ENCODE measurements at places on chromosomes 16 and 17.

DNA sequence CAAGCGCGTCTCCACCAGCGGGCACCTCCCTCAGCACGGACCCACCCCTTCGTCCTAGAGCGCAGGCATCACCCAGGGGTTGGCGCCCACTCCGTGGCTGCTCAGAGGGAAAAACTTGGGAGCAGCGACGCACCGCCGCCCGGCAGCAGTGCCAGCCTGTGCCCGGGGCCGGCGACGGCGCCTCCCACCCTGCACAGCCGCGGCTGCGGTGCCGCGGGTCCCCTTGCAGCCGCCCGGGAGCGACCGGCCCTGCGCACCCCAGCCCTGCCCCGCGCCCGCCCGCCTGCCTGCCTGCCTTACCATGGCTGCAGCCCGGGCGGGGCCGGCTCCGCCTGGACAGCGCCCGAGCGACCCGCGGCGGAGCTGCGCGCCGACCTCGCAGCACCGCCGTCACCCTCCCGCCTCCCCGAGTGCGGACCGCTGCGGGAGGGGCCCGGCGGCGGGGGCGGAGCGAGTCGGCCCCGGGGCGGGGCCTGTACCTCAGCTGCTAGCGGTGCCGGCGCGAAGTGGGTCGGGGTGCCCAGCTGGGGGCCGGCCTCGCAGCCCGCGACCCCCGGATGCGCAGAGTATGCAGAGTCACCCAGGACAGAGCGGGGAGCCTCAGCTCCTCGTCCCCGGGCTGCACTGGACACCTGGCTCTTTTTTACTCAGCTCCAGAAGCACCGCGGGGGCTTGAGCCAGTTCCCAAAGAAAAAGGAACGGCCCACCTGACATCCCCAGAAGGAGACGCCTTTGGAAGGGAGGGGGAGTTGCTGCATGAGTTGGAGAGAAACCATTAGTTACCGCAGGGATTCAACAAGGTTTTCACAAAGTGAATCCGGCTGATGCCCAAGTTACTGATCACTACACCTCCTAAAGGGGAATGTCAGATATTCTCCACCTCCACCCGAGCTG is 17.5 kb upstream of the MTMR4 start:
- DNase-seq = no peak

DNA sequence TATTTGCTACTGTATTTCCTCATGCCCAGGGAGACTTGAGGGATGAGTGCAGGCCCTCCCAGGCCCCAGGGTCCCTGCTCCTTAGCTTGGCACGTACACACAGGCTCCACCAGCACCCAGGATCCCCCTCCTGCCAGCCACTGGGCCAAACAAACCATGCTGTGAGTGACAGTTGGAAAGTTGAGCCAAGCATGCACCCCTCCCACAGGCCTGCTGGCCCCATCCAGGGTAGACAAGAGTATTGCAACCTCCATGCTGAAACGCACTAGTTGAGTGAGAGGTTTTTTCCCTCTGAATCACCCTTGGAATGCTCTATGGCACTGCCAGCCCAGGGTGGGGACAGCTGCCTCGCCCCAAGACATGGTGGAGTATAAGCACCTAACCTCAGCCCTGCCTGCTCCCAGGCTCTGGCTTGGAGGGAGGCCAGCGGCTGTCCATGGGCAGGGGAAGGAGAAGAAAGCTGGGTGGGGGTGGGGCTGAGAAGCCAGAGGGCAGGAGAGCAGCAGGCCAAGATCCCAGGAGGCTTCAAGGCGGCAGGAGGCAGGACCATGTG is 49.6 kb downstream of the PITPNM3 start:
- DNase-seq = peak; percentile 30

DNA sequence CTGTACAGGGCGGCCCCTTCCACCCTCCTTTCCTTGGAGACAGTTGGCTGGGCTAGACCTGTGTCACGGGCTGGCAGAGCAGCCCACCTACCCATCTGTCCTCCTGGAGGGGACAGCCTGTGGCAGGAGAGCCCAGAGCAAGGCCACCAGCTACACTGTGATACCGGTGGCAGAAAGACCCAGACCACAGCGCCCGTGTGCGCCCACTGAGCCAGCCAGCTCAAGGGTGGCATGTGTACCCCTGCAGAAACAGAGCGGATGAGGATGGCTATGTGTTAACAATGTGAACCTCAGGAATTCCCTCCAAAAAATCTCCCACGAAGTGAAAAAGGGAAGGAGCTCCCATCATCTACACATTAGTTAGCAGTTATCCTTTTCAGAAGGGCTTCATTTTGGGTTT is 7.1 kb downstream of the HBQ1 start:
- no peak for DNase-seq

- no peak for DNase-seq
Measured at GRCh38 chr17:66392783-66393437, 90.5 kb downstream of the PRKCA start.

- no peak for DNase-seq
Measured at GRCh38 chr17:8580952-8581658, 49.4 kb downstream of the MYH10 start.

GRCh38 chr17:31517524-31517923 is 126.0 kb downstream of the RAB11FIP4 start:
- no peak for DNase-seq

DNA sequence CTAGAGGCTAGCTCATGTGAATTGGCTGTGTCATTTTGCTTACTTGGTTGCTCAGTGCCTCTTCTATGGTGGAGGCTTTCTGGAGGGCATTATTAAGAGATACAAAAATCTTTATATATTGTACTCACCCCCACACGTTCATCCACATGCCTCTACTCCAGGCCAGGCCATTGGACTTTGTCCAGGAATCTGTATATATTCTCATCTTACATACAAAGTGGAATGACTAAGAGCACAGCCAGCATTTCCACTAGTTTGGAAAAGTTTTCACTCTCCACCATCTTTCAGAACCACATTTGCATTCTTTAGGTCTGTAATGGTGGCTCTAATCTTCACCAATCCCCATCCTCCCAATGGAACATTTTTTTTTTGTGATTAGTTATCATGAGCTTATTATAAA is 4.8 kb upstream of the GLG1 start:
- peak; percentile 77 for DNase-seq

- DNase-seq = peak; percentile 49
Measured at GRCh38 chr17:77096570-77097214, 44.1 kb upstream of the SEC14L1 start.

GRCh38 chr17:9403257-9403656 is 172.4 kb downstream of the STX8 start:
- DNase-seq = no peak

DNA sequence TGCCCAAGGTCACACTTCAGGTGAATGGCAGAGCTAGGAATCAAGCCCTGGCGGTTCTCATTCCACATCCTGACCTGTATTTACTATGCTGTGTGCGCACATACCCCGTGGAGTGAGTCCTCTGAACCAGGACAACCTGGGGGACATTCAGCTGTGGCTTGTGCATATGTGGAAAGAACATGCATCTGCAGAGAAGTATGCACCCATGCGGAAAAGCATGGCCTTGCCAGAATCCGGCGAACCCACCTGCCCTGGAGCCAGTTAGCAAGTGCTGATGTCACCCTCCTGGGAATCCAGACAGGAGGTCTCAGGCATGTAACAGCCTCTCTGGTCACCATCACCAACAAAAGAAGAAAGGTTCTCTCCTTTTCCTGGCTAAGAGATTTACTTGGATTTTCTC is 1.9 kb downstream of the RASL10B start:
- DNase-seq = no peak

DNA sequence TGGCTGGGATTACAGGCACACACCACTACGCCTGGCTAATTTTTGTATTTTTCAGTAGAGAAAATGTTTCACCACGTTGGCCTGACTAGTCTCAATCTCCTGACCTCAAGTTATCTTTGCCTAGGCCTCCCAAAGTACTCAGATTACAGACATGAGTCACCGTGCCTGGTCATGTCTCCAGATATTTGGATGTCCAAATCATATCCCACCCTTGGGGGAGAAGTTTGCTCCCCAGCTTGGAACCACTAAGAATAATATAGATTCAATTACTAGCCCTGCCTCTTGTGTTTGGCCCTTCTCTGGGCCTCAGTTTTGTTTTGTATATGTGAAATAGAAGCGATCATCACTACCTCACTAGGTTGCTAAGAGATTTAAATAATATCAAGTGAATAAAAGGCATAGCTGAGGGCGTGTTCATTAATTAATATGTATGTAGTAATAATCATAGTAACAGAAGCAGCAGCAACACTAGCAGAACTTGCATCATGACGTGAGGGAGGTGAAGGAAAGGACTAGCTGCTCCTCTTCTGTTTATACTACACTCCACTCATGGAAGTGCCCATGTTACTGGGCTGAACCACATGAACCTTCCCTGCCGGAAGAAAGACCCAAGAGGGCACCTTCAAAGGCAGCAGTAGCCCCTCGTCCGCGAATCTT is 253.6 kb upstream of the XYLT1 start:
- DNase-seq = peak; percentile 84

DNA sequence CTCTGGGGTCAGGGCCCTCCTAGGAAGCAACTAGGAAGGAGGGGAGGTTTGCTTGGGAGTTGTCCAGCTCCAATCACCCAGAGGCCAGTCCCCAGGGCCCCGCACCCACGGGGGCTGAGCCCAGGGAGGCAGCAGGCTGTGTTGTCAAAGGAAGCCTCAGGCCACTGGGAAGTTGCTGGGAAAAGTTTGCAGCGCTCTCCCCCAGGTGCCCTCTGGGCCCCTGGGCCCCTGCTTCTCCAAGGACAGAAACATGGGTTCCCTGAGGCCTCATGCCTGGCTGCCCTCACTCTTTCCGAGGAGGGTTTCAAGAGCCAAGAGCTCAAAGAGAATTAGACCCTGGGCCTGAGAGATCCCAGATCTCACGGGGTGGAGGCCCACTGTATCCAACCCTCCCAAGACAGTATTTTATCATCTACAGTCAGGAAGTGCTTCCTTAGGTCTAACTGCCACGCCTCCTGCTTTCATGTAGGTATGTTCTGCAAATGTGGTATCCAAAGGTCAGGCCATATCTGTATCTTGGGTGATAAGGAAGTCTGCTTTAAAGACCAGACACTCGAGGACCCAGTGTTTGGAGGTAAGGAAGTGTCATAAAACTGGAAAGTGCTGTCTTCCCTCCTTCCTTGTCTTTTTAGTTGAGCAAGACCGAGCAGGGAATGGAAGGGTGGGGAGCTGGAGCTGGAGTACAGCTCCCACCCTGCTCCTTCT is 44.2 kb upstream of the ZNF423 start:
- DNase-seq = no peak

GRCh38 chr16:57616876-57617275 is 11.6 kb upstream of the ADGRG1 start:
- no peak for DNase-seq

GRCh38 chr16:84313921-84314320 is 19.2 kb downstream of the WFDC1 start:
- DNase-seq = no peak

DNA sequence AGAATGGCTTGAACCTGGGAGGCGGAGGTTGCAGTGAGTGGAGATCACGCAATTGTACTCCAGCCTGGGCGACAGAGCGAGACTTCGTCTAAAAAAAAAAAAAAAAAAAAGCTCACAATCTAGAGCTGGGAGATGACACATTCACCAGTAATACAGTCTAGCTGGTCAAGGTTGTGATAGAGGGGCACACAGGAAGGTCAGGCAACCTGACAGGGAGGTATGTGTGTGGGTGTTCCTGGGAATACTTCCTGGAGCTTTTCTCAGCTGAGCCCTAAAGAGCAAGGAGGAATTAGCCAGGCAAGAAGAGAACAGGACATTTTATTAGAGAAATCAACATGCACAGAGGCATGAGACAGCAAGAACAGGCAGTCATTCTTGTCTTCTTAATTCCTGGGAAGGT is 216.7 kb downstream of the SHISA9 start:
- no peak for DNase-seq

DNA sequence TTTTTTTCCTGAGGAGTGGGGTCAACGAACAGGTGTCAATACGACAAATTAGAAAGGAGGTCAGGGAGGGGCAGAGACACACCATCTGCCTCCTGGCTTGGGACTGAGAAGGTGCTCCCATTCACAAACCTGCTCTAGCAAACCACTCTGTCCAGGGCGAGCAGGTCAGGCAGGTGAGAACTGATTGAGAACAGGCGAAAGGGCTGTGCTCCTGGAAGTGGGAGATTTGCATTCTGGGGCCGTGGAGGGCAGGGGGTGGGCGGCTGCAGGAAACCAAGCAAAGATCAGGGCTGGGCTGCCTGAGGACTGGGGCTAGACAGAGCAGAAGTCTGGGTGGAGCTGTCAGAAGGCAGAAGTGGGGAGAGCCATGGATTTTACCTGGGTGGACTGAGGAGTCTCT is 98.9 kb upstream of the NLRP1 start:
- no peak for DNase-seq

- peak; percentile 98 for DNase-seq
Measured at GRCh38 chr17:58525239-58525638, 10.8 kb upstream of the MTMR4 start.

DNA sequence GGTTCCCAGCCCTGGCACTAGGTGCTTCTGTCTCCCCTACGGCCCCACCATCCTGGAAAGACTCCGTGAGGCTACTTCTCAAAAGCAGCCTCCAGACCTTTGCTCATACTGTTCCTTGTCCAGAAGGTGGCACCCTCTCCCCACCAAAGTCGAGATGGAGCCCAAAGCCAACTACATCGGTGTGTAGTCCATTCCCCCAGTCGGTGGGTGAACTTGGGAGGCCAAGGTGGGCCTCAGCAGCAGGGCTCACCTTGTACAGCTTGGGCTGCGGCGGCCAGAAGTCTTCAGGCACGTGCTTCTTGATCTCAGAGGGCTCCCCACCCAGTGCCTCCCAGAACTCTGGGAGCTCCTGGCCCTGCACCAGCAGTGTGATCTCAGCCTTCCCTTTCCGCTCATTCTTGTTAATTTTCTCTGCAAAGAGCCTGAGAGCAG is 10.2 kb downstream of the FLII start:
- peak; percentile 68 for DNase-seq

DNA sequence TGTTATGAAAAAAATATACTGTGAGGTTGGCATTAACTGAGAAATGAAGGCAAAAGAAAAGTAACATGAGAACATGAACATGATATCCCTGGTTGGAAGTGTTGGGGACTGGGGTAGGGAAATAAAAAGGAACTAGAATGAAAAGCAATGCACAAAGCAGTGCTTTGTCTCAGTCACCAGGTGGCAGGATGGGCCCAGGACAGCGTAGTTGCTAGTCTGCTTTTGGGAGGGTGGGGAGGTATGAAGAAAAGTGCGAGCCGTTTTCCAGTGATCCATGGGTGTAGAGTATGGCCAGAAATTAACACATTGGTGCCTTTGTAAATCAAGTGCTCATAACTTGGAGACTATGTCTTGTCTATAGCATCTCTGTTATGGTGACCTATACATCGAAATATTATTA is 662.5 kb upstream of the SALL1 start:
- no peak for DNase-seq

All from fibroblast of skin of abdomen (primary cell).